Left renal cortex interstitium (tissue), 4 donors: ENCODE measurements at places on chromosomes 1 and 21. TPM values are rescaled to one million over a fixed set of nuclear protein-coding genes. Genes with fewer than 3 reads are reported as not detected.

CITED4 gene
- polyA plus RNA-seq = 3.4 TPM

CD48 gene
- 0.66 TPM for polyA plus RNA-seq

SPOCD1 gene
- 0.25 TPM for polyA plus RNA-seq

ELF3 gene
- 43.8 TPM for polyA plus RNA-seq

PTPRU gene
- 16.0 TPM for polyA plus RNA-seq

TBX15 gene
- 0.30 TPM for polyA plus RNA-seq

ADGRL2 gene
- 177 TPM for polyA plus RNA-seq

INSRR gene
- polyA plus RNA-seq = 1.9 TPM

NBPF4 gene
- polyA plus RNA-seq = not detected

TMPRSS3 gene
- polyA plus RNA-seq = 2.1 TPM

TEX35 gene
- polyA plus RNA-seq = 0.21 TPM

PLPPR4 gene
- polyA plus RNA-seq = 1.3 TPM

RIMKLA gene
- polyA plus RNA-seq = 0.49 TPM

FNBP1L gene
- polyA plus RNA-seq = 109 TPM

S100A7 gene
- polyA plus RNA-seq = 0.55 TPM

COL8A2 gene
- 2.8 TPM for polyA plus RNA-seq

RAD54L gene
- 10.8 TPM for polyA plus RNA-seq

TLR5 gene
- 6.0 TPM for polyA plus RNA-seq

KRTAP7-1 gene
- polyA plus RNA-seq = not detected

TMEM51 gene
- polyA plus RNA-seq = 20.0 TPM

TBCE gene
- 47.6 TPM for polyA plus RNA-seq

ACTN2 gene
- polyA plus RNA-seq = 0.51 TPM

TBX19 gene
- 4.0 TPM for polyA plus RNA-seq

OR10J5 gene
- polyA plus RNA-seq = not detected

LYPD8 gene
- polyA plus RNA-seq = not detected

DMRTA2 gene
- polyA plus RNA-seq = not detected

SAMSN1 gene
- polyA plus RNA-seq = 6.7 TPM

LAMC2 gene
- polyA plus RNA-seq = 4.9 TPM

ACTA1 gene
- polyA plus RNA-seq = 3.0 TPM

PKP1 gene
- polyA plus RNA-seq = 0.13 TPM

TUFT1 gene
- polyA plus RNA-seq = 12.2 TPM

PM20D1 gene
- 4.1 TPM for polyA plus RNA-seq

UBL4B gene
- not detected for polyA plus RNA-seq

AMPD1 gene
- polyA plus RNA-seq = not detected

PUSL1 gene
- polyA plus RNA-seq = 12.4 TPM
